ENCODE measurements at places on chromosomes 16 and 17.

DNA sequence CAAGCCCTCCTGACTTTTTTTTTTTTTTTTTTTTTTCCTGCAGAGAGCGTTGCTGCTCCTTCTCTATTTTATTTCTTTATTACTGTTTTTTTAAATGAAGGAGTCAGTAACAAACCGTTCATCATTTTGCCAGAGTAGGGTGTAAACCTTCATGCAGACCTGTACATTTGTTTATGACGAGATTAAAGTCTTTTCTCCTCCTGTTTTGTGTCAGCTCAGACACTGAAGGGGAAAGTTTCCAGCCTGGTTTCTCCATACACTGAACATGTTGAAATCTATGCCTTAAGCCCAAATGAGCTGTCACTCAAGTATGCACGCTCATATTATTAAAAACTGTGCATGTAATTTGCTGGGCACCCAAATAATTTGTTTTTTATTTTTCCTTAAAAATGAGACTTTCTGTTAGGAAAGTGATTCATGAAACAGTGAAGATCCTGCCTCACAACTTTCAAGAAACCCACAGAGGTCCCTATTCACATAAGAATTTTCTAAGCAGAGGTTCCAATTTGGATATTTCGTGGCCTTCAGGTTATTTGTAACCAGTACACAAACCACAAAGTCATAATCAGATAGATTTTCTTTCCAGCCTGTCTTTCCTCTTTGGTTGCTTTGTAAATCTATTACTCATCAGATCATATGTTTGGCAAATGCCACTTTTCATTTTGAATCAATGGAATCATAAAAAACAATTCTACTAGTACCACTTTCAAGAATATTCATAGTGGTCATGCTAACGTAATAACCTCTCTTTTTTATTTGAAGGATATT is 700.3 kb downstream of the MAF start:
- no peak for DNase-seq

DNA sequence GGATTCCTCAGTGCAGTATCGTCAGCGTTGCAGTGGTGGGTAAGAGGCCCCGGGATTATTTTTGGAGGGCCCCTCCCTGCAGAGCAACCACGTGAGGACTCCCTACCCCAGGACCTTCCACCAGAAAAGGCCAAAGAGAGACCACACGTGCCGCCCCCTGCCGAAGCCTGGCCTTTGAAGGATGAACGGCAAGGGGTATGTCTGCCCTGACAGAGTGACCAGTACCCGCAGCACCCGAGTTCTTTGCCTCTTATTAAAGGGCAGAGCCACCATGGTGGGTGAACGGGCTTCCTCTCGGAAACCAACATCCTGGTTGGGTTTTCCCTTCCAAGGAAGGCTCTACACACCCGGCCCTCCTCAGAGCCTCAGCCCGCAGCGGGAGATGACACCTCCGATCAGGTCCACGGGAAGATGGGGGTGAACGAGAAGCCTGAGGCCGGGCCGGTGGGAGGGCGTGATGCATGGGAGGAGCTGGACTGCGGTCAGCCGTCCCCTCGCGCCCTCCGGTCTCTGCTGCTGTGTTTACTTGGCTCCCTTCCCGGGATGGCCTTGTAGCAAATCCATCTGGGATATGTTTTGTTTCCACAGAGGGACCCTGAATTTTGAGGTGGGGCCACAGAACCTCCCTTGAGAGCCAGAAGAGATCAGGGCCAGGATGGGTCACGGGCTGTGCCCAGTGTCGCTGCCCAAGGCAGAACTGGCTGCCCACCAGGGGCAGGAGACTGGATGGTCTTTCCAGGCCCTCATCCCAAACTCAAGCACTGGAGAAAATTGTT is 49.1 kb downstream of the TBC1D16 start:
- DNase-seq: no peak

GRCh38 chr16:79740252-79740651 is 139.7 kb upstream of the MAF start:
- no peak for DNase-seq

DNA sequence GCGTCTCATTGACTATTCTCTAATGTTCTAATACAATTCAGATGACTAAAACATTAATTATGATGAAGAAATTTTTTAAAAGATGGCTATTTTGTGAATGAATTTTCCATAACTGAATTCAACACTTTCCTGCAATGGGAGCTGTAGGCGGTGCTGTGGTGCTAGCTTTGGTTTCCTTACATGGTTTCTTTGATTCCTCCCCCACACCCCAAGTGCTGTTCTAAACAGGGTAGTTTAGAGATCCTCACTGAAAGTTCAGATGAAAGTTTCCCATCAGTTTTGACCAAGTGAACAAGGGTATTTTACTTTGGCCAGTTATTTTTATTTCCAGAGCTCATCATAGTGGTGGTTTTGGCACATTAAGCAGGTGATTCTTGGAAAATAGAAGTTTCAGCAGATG is 26.0 kb upstream of the MRC2 start:
- DNase-seq: no peak

- DNase-seq: no peak
Observed at GRCh38 chr16:27792486-27793248, 242.7 kb downstream of the KATNIP start.

GRCh38 chr16:25608002-25608401 is 83.8 kb upstream of the HS3ST4 start:
- DNase-seq: no peak

Measured in T-helper 17 cell (primary cell).